ENCODE measurements at places on chromosomes 6 and 20.

DNA sequence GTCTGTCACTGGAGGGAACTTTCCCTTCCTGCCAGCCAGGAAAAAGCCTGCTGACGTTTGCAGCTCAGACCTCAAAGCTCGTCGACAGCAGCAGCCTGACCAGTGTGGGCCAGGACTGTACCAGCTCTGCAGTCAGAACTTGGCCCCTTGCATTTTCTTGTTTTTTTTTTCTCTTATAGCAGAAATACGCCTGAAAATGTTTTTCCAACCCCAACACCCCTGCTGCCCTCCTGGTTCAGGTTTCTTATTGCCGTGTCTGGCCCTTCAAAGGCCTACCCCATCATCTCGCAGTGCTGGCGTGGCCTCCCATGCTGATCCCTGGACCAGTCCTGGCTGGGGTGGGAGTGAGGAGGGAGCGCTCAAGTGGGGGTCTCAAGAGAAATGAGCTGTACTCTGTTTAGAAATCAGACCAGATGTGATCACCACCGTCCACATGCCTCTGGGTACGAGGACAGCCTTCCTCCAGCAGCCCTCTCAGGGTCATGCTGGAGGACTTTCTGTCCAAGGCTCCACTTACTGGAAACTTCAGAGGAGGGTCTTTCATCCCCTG lies 169.0 kb downstream of the FOXC1 start:
- H3K4me1 ChIP-seq = no peaks in the 10 kb centered on the region
- H3K27ac ChIP-seq = no peak overlapping the region

GRCh38 chr6:164114651-164115050 lies 700.1 kb downstream of the QKI start:
- H3K27ac ChIP-seq = no peak overlapping the region
- H3K4me1 ChIP-seq = no peaks in the 10 kb centered on the region
- no peak overlapping the region for H3K4me3 ChIP-seq
- no peaks in the 10 kb centered on the region for H3K27me3 ChIP-seq
- no peak for DNase-seq

GRCh38 chr20:973785-974194 lies 28.3 kb downstream of the RSPO4 start:
- H3K4me1 ChIP-seq = no peaks in the 10 kb centered on the region
- H3K27ac ChIP-seq = no peak overlapping the region
- H3K4me3 ChIP-seq = no peak overlapping the region
- no peaks in the 10 kb centered on the region for H3K27me3 ChIP-seq

DNA sequence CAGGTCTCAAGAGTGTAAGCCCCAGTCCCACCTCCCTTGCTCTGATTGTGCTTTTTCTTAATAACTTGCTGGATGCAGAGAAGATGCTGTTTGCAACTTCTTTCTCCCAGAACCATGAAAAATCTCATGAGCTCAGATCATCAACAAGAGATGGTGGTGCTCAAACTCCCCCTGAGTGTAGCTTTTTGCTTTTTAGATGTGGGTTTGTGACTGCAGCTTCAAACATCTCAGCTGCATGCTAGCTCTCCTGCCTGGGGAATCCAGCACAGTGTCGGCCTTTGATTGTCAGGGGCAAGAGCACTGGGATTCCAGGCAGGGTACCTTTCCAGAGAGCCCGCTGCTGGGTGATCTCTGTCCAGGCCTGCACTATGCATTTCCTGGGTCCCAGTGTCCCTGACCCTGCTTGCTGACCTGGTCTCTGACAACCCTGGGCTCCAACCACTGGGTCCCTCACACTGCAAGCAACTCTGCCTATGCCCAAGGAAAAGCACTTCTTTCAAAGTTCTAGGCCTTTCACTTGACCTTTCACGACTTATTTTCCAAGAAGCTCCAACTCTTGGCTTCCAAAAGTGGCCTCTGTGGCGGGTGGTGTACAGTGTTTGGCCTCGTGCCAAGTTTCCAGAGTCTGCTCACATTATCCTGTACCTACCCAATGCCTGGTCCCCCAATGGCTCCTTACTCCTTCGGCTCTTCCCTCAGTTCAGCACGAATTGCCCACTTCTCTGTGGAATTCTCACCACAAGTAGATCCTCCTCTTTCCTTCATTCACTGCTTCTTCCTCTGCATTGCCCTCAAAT lies 69.7 kb upstream of the LY86 start:
- no peaks in the 10 kb centered on the region for H3K4me1 ChIP-seq
- no peaks in the 10 kb centered on the region for H3K36me3 ChIP-seq
- H3K4me3 ChIP-seq = no peak overlapping the region
- peaks cover 18% of the 10 kb centered on the region for H3K27me3 ChIP-seq
- peak; percentile 18 for DNase-seq

- no peak overlapping the region for H3K4me3 ChIP-seq
- no peaks in the 10 kb centered on the region for H3K4me1 ChIP-seq
- DNase-seq = peak; percentile 37
Observed at GRCh38 chr20:60589623-60590022, 631.4 kb downstream of the CDH26 start.

- peak; percentile 76 for DNase-seq
- no peak overlapping the region for H3K27ac ChIP-seq
- no peaks in the 10 kb centered on the region for H3K36me3 ChIP-seq
- peaks cover 41% of the 10 kb centered on the region for H3K27me3 ChIP-seq
- no peaks in the 10 kb centered on the region for H3K4me1 ChIP-seq
- H3K4me3 ChIP-seq = peak overlapping the region; percentile 41
Observed at GRCh38 chr6:151240036-151240685, 394 bp downstream of the AKAP12 start.

- H3K36me3 ChIP-seq = no peaks in the 10 kb centered on the region
- peaks cover 14% of the 10 kb centered on the region for H3K4me1 ChIP-seq
- no peaks in the 10 kb centered on the region for H3K27me3 ChIP-seq
- no peak overlapping the region for H3K27ac ChIP-seq
Observed at GRCh38 chr6:43215066-43215465, 14.2 kb downstream of the DNPH1 start.

GRCh38 chr6:12804952-12805645 lies 88.5 kb downstream of the PHACTR1 start:
- no peak overlapping the region for H3K27ac ChIP-seq
- no peak for DNase-seq
- H3K27me3 ChIP-seq = no peaks in the 10 kb centered on the region
- no peaks in the 10 kb centered on the region for H3K4me1 ChIP-seq

- H3K4me3 ChIP-seq = no peak overlapping the region
- DNase-seq = no peak
- H3K27ac ChIP-seq = no peak overlapping the region
Observed at GRCh38 chr20:19070681-19071445, 141.6 kb upstream of the SLC24A3 start.

- H3K4me1 ChIP-seq = peaks cover 8% of the 10 kb centered on the region
- DNase-seq = no peak
- H3K4me3 ChIP-seq = no peak overlapping the region
- no peaks in the 10 kb centered on the region for H3K27me3 ChIP-seq
- no peak overlapping the region for H3K27ac ChIP-seq
Observed at GRCh38 chr6:73371984-73372383, 2.3 kb upstream of the OOEP start.

DNA sequence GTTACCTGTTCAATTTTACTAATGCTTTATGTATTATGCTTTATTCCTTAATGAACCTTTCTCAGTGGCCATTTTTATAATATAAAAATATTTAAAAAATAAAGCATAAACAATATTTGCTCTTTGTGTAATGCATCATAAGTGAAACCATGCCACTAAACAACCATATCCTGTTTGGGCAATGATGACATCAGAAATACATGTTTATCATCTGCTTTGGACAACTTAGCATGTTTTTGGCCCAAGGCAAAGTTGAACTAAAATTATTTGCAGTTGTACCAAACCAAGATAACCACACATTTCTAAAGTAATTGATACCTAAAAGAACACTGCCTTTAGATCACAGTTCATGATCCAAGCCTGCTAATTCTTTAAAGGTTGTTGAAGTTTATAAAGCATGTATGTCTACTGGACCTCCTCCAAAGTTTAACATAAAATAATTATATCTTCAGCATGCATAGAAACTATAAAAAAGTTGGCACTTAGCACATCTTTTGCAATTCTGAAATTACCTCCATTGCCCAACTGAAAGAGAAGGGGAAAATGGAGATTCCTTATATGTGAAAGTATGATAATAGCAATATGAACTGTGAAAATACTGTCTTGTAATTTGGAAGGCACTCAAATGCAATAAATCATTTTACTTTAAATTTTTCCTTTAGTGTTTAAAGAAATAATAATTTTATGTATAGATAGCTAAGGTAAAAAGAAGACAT lies 325.6 kb upstream of the RUNX2 start:
- DNase-seq = no peak
- H3K27me3 ChIP-seq = no peaks in the 10 kb centered on the region
- no peaks in the 10 kb centered on the region for H3K36me3 ChIP-seq
- no peak overlapping the region for H3K27ac ChIP-seq

- no peaks in the 10 kb centered on the region for H3K4me1 ChIP-seq
- DNase-seq = no peak
- H3K27me3 ChIP-seq = no peaks in the 10 kb centered on the region
- H3K4me3 ChIP-seq = no peak overlapping the region
- no peak overlapping the region for H3K27ac ChIP-seq
- no peaks in the 10 kb centered on the region for H3K36me3 ChIP-seq
Observed at GRCh38 chr6:139742671-139743070, 368.2 kb upstream of the CITED2 start.

DNA sequence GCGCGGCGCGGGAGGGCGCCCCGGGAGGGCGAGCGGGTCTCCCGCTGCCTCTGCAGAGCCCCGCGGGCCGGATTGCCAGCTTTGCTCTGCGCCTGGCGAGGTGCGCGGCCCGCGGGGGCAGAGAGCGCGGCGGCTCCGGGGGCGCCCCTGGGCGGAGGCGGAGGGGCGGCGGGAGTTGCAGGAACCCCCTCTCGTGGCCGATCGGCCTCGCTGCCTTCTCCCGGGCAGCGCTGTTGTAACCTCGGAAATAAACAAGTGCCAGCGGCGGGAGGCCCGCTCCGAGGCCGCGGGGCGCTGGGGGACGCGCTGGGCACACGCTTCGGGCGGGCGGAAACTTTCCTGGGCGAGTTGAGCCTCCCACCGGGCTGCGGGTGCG lies 1.2 kb downstream of the CDH4 start:
- H3K4me3 ChIP-seq = no peak overlapping the region
- H3K36me3 ChIP-seq = no peaks in the 10 kb centered on the region
- H3K4me1 ChIP-seq = no peaks in the 10 kb centered on the region

- H3K27me3 ChIP-seq = no peaks in the 10 kb centered on the region
- H3K36me3 ChIP-seq = no peaks in the 10 kb centered on the region
- no peaks in the 10 kb centered on the region for H3K4me1 ChIP-seq
- no peak for DNase-seq
Observed at GRCh38 chr6:1315560-1316386, 3.9 kb downstream of the FOXQ1 start.

GRCh38 chr6:164926686-164927085 lies 382.7 kb downstream of the C6orf118 start:
- H3K27me3 ChIP-seq = no peaks in the 10 kb centered on the region
- no peaks in the 10 kb centered on the region for H3K4me1 ChIP-seq
- DNase-seq = no peak
- no peaks in the 10 kb centered on the region for H3K36me3 ChIP-seq

GRCh38 chr6:33723371-33724085 lies 12.0 kb upstream of the UQCC2 start:
- H3K36me3 ChIP-seq = no peaks in the 10 kb centered on the region
- no peak overlapping the region for H3K27ac ChIP-seq
- DNase-seq = no peak
- no peaks in the 10 kb centered on the region for H3K4me1 ChIP-seq
- H3K4me3 ChIP-seq = no peak overlapping the region
